Activated CD8-positive, alpha-beta T cell treated with anti-CD3 and anti-CD28 coated beads, Interleukin-2, amount 10 ng/mL, durations not matched to agents 7 days and 5 days (primary cell): ENCODE measurements at places on chromosomes 1 and 21. TPM values are rescaled to one million over a fixed set of nuclear protein-coding genes. Genes with fewer than 3 reads are reported as not detected.
A peak's percentile ranks its signal among the peaks of the same experiment; 100 is the strongest.

DNA sequence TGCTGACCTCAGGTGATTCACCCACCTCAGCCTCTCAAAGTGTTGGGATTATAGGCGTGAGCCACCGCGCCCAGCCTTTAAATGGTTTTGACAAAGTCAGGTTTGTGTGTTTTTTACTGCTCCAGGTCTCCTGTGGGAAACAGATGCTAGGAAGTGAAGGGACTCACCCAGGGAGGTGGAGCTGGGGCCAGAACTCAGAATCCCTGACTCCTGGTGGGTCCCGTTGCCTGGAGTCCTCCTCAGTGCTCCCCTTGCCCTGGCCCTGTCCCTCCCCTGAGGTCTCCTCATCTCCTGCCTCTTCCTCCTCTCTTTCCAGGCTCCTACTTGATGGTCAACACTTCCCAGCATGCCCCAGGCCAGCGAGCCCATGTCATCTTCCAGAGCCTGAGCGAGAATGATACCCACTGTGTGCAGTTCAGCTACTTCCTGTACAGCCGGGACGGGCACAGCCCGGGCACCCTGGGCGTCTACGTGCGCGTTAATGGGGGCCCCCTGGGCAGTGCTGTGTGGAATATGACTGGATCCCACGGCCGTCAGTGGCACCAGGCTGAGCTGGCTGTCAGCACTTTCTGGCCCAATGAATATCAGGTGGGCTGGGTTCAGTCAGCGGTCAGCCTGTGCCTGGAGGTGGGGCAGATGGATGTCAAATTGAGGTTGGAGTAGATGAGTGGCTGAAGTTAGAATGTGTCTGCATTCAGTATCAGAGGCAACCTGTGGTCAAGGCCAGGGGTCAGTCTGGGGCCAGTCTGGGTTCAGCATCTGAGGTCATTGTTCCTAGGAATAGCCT, 22.1 kb downstream of the PTPRU start:
- H3K27me3 ChIP-seq: peaks cover 43% of the 10 kb centered on the region
- H3K36me3 ChIP-seq: no peaks in the 10 kb centered on the region
- peaks cover 6% of the 10 kb centered on the region for H3K4me1 ChIP-seq
- no peak overlapping the region for H3K27ac ChIP-seq
- no peak for DNase-seq
- no peak overlapping the region for H3K4me3 ChIP-seq

DNA sequence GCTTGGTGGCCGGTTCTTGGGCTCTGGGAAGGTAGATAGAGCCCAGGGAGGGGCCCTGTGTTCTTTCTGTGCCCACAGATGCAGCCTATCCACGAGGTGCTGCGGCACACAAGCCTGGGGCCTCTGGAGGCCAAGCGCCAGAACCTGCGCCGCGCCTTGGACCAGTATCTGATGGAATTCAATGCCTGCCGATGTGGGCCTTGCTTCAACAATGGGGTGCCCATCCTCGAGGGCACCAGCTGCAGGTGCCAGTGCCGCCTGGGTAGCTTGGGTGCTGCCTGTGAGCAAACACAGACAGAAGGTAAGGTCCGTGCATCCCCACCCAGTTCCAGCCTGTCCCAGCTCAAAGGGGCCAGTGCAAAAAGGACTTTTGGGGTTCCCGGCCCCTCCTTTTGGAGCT, 53.5 kb downstream of the C8B start:
- no peak overlapping the region for H3K27ac ChIP-seq
- H3K4me1 ChIP-seq: no peaks in the 10 kb centered on the region
- no peaks in the 10 kb centered on the region for H3K36me3 ChIP-seq
- H3K27me3 ChIP-seq: no peaks in the 10 kb centered on the region

PCP4L1 gene
- total RNA-seq: 0.40 TPM

GRCh38 chr1:9721606-9722377, 70.3 kb downstream of the PIK3CD start:
- no peaks in the 10 kb centered on the region for H3K27me3 ChIP-seq
- peak; percentile 79 for DNase-seq
- no peak overlapping the region for H3K4me3 ChIP-seq
- H3K27ac ChIP-seq: peak overlapping the region; percentile 82
- peaks cover 79% of the 10 kb centered on the region for H3K4me1 ChIP-seq

DNA sequence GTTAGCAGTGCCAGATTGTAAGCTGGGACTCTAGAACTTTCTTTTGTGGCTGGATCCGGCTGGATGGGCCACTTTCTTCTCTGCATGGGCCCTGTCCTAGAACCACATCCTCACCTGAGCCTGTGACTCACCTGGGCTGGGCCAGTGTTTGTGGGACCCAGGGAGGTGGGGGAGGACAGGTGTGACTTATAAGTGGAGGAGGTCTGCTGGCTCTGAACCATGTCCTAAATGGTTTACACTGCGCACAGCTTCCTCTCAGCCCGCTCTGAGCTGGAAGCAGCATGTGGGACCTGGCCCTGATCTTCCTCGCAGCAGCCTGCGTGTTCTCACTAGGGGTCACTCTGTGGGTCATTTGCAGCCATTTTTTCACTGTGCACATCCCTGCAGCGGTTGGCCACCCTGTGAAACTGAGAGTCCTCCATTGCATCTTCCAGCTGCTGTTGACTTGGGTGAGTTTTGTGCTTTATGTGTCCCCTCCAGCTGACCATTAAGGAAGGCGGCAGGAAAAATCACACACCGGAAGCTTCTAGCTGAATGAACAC, at the start of gene AADACL3:
AADACL3 (plus strand) TSS at position 215 of the 542 bp plus-strand sequence; CDS start at position 282, 67 bp downstream.
- H3K27ac ChIP-seq: no peak within 1 kb of the TSS
- no peaks in the 10 kb centered on the region for H3K36me3 ChIP-seq
- H3K4me3 ChIP-seq: no peak within 1 kb of the TSS
- no peak for DNase-seq

DNA sequence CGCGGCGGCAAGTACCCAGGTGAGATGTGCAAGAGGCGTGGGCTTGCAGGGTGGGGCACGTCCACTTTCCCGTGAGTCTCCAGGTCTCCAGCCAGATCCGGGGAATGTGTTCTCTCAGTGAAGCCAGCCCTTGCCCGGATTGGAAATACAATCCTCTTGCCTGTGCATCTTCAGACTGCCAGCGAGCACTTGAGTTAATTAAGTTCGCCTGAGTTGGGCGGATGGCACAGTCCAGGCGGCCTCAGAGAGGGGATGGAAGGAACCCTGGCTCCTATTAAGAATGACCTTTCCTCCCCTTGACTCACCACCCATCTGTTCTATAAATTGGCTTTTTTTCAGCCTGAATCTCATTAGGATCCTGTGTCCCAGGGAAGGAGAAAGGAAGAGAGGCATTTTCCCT, 33.3 kb upstream of the CNTN2 start:
- H3K4me1 ChIP-seq: no peaks in the 10 kb centered on the region
- H3K4me3 ChIP-seq: no peak overlapping the region
- no peaks in the 10 kb centered on the region for H3K27me3 ChIP-seq
- no peak overlapping the region for H3K27ac ChIP-seq
- no peak for DNase-seq

DNA sequence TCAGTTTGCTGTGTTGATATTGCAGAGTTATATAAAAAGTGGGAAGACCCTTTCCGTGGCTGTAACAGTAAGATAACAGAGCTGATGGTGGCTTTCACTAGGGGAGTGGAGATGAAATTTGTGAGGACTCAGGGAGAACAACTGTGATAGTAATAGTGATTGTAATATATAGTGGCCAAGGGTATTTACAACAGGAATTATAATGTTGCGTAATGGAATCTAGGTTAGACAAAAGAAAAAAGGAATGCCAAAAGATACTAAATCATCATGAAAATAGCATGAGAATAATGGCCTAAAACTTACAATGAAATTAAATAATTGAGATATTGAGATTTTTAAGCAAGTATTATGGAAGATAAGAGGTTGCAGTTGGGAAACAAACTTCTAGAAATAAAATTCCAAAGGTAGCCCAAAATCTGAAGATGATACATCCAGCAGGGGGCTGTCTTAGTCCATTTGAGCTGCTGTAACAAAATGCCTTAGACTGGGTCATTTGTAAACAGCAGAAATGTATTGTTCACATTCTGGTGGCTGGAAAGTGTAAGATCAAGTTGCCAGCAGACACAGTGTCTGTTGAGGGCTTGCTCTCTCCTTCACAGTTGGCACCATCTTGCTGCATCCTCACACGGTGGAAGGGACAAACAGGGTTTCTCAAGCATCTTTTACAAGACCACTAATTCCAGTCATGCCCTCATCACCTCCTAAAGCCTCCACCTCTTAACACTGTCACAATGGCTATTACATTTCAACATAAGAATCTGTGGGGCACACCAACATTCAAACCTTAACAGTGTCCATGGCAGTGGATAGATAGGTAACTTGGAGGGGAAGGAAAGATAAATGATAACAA, 711.2 kb downstream of the MRPL39 start:
- no peak for DNase-seq
- H3K4me1 ChIP-seq: no peaks in the 10 kb centered on the region
- no peaks in the 10 kb centered on the region for H3K36me3 ChIP-seq
- no peak overlapping the region for H3K4me3 ChIP-seq
- H3K27ac ChIP-seq: no peak overlapping the region

- DNase-seq: no peak
- no peak overlapping the region for H3K27ac ChIP-seq
- H3K27me3 ChIP-seq: no peaks in the 10 kb centered on the region
- H3K4me1 ChIP-seq: peaks cover 5% of the 10 kb centered on the region
Measured at GRCh38 chr1:245896258-245896657, 610.8 kb downstream of the SMYD3 start.
